Activated naive CD8-positive, alpha-beta T cell treated with anti-CD3 and anti-CD28 coated beads, Interleukin-2, amount 50 U/mL, for 16 hours (primary cell): ENCODE measurements at places on chromosomes 4 and X.

GRCh38 chr4:41572516-41572915, 34.6 kb downstream of the LIMCH1 start:
- no peak for DNase-seq

DNA sequence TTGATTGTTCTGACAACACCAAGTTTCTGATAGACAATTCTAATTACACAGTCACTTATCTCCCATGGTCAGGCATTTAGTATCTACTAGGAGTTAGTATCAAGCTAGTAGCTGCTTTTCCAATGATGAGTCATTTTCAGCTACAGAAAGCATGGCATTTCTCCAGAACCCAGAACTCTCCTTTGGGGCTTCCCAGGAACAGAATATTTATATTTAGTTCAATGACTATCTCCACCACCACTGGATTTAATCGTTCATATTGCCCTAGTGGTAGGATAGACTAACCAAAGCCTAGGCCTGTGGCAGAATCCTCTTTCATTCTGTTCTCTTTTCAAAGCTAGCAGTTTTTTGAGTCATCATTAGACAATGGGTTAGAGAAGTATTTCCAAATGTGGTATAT, 569.4 kb downstream of the GABRG1 start:
- no peak for DNase-seq

DNA sequence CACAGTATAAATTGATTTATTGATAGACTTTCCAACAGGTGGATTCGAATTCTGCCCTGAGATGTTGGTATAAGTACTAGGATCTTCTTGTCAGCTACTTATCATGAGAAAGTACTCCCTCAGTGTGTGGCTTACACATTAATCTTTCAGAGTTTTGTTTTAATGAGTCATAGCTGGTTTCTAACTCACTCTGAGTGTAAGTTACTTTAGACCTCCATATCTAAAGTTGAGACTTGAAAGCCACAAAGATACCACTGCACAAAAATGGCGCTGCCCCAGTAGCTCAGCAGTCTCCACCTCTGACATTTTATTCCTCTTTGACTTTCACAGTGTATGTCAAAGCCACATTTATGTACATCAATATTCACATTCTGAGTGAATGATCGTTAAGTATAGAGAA, 318.5 kb downstream of the ARAP2 start:
- no peak for DNase-seq

DNA sequence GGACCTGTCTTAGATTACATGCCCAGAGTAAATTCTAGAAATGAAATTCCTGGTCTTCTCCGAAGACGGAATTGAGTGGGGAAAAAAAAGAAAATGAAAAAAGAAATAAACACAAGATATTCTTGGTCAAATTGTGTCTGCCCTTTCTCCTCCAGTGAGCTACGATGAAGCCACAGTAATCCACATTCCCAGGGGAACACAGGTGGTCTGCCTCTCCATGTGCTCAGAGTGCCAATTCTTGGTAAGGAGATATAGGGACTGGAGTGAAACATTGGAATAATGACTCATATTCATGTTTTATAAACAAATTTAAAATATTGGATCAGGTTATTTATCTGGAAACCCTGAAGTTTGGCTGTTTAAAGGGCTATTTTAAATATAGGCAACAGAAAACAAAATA, 54.2 kb upstream of the MGST2 start:
- DNase-seq = no peak

DNA sequence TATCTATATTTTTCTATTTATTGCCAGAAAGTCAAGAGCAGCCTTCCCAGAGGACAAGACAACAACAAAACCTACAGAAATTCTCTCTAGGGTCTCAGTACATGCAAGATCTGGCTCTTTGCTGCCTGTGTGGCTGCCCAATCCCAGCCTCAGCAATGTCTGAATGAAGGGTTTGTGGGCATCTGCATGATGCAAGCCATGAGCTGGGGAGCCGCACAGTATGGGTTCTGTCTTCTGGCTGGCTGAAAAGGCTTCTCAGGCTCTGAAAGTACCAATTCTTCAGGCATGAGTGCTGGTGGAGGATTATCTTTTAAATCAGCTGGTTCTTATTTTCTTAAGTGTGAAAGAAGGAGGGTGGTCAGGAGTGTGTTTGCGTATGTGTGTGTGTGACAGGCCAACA, 104.6 kb downstream of the PDGFRA start:
- no peak for DNase-seq

DNA sequence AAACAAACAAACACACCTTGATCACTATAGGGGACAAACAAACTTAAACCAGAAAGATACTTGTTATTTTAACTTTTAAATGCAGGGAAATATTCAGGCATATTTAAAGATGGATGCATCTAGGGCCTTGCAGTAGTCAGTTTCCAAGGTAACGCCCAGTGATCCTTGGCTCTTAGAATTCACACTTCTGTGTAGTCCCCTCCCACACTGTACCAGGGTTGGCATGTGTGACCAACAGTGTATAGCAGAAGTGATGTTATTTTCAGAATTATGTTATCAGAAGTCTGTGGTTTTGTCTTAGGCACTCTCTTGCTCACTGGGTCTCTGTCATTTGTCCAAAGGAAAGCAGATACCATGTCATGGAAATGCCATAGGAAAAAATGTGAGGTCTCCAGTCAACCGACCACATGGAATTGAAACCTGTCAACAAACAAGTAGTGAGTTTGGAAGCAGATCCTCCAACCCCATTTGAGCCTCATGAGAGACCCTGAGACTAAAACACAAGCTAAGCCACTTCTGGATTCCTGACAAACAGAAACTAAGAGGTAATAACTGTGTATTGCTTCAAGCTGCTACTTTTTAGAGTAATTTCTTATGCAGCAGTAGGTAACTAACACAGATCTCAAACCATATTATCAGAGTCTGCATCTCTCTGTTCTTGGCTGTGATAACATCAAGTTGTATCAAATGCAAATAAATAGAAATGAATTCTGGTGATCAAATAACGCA, 670.3 kb downstream of the KCTD8 start:
- DNase-seq = no peak

DNA sequence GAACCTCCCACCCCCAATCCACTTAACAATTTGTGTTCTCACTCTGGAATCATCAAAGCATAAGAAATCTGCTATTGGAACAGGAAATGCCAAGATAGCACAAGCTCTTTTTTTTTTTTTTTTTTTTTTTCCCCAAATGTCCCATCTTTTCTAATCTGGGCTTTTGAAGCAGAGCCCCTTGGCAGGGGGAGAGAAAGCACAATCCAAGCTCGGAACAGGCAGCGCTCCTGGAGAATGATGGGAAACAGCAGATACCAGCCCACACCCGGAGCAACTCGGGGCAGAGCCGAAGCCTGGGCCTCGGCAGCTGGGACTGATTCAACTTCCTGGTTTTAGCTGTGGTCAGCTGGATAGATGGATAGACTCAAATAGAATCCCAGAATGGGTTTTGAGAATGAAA, 235.1 kb downstream of the QDPR start:
- DNase-seq = no peak

DNA sequence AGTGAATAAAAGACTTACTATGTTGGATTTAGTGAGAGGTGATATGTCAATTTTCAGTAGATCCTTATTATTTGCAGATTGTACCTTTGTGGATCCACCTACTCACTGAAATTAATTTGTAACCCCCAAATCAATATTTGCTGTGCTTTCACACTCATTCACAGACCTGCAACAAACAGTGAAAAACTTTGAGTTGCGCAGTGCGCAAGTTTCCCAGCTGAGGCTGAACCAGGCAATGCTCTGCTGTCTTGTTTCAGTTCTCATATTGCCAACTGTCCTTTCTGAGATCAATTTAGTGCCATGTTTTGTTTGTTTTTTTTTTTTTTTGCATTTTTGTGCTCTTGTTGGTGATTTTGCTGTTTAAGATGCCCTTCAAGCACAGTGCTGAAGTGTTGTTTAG, 40.8 kb upstream of the LEF1 start:
- DNase-seq = no peak

- DNase-seq = no peak
Observed at GRCh38 chr4:142983065-142983464, 137.0 kb upstream of the INPP4B start.

- no peak for DNase-seq
Observed at GRCh38 chr4:115515366-115515765, 401.9 kb upstream of the NDST4 start.

DNA sequence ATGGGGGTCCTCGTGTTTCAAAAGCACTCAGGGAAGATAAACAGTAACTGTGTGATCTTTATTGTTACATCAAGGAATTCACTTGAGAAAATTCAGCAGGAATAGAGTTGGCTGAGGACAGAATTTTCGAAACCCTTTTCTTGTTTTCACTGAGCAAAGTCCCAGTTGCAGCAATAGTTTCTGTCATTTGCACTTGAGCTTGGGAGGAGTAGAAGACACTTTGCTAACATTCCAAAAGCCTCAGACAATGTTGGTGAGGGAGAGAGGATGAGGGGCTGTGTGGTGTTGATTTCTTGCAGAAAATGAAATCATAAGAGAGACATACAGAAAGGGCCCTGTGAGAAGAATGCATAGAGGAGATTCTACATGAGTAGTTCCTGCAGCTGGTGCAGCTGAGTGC, 151.9 kb upstream of the DIPK2B start:
- no peak for DNase-seq

DNA sequence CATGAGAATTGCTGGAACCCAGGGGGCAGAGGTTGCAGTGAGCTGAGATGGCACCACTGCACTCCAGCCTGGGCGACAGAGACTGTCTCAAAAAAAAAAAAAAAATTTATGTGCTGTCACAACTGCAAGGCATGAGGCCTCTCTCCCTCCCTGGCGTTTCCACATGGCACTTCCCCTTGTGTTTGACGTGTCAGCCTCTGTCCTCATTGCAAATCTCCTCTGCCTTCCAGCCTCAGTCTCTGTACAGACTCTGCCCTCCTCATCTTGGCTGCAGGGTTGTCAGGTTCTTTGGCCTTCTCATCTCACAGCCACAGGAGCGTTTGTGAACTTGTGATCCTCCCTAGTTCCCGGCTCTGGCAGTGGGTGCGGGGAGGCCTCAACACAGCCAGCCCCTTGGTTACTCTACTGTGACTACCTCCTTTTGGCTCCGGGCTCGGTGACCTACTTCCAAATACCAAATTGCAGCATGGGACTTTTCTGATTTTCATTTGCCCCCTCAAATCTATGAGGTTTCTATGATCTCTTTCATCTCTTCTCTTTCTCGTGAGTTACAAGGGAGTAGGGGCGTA, 250.0 kb downstream of the CBR4 start:
- no peak for DNase-seq

DNA sequence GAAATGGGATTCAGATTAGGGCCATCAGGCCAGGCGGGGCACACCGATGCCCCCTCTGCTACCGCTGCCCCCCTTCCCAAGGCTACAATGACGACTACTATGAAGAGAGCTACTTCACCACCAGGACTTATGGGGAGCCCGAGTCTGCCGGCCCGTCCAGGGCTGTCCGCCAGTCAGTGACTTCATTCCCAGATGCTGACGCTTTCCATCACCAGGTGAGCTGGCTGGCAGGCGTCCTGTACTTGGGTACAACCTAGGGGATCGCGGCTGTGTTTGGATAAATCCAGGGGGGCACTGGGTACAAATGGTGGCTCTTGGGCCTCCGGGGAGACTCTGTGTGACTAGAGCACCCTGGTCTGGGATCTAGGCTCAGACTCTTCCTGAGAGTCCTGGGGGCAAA, 1.1 kb downstream of the EMD start:
- no peak for DNase-seq
